ENCODE measurements at places on chromosomes 2 and 18.
A peak's percentile ranks its signal among the peaks of the same experiment; 100 is the strongest.

- DNase-seq, result no peak
Observed at GRCh38 chr2:100623930-100624329, 61.1 kb downstream of the PDCL3 start.

- DNase-seq, result no peak
Observed at GRCh38 chr2:231115651-231116050, 9.2 kb downstream of the HTR2B start.

GRCh38 chr2:31810200-31810917 lies 200.4 kb downstream of the MEMO1 start:
- no peak for DNase-seq

- DNase-seq, result no peak
Observed at GRCh38 chr18:59927246-59927825, 27.5 kb downstream of the PMAIP1 start.

DNA sequence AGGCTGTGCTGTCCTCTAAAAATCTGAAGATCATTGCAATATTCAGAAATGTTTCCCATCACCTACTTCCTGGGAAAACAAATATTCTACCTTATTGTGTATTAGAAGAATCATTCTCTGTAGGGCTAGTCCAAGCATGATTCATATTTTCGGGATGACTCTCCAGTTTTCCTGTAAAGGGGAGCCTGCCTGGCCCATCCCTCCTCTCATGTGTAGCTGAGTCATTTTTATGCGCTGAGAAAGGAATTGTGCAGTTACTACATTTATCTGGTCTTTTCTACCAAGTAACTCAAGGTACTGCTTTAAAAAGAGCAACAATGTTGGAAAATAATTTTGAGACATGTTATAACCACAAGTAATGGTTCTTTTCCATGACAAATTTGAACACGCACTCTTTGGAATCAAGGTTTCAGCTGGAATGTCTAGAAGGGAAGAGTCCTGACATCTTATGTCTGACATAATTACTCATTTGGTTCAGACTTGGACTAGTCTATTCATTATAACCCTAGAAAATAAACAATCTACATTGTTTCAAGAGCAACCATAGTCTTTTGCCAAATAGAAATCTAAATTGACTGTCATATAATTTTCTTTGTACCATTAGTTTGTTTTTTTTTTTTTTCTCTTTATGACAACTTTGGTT lies 6.6 kb downstream of the DSG3 start:
- peak; percentile 36 for DNase-seq

GRCh38 chr2:219573166-219573565 lies 1.1 kb downstream of the INHA start:
- DNase-seq, result no peak

- no peak for DNase-seq
Observed at GRCh38 chr2:55371376-55371775, 48.3 kb downstream of the CCDC88A start.

GRCh38 chr2:130241041-130241707 lies 42.9 kb upstream of the TUBA3E start:
- DNase-seq, result peak; percentile 70

DNA sequence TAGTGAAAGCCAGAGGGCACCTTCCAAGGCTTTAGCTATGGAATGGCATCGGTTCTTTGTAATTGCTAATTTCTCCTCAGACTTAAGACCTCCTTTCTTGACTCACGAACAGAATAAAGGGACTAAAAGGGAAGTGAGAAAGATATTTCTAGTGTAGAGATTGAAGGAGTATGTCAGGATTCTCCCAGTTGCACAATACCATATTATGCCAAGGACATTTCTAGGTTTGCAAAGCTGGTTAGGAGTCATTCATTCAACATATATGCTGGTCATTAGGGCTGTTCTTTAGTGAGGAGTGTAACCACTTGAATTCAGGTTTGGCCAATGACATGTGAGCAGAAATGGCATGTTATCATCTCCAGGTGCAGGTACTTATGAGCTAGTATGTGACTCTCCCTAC lies 7.4 kb downstream of the REEP1 start:
- no peak for DNase-seq

- DNase-seq, result no peak
Observed at GRCh38 chr18:13613591-13614501, 112.5 kb downstream of the FAM210A start.

GRCh38 chr2:42096869-42097591 lies 49.2 kb downstream of the PKDCC start:
- no peak for DNase-seq

- DNase-seq, result no peak
Observed at GRCh38 chr2:140657657-140658056, 1473.2 kb downstream of the LRP1B start.

GRCh38 chr2:128008074-128008672 lies 19.7 kb downstream of the SAP130 start:
- DNase-seq, result no peak

DNA sequence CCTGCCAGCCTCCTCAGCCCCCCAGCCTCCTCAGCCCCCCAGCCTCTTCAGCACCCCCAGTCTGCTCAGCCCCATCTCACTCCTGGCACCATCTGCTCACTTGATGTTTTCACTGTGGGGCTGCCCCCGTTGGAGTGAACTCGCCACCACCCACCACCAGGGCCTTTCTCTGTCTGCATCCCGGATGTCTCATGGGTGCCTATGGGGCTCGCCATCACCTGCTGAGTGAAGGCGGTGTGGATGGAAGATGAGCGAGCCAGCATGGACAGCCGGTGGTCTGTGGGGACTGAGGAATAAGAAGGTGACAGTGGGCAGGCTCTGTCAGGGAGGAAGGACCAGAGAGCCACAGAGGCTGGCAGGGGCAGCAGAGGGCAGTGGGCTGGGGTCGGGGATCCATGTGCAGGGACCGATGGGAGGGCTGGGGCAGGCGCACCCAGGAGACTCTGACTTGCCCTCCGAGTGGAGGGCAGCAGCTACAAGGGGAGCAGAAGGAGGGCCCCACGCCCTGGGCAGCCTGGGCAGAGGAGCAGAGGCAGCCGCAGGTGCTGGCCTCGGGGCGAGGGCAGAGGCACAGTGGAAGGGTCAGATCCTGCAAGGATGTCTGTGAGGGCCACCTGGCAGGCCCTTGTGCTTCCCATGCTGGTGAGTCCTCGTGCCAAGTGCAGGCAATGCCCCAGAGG lies 74.7 kb upstream of the ODC1 start:
- DNase-seq, result no peak

- no peak for DNase-seq
Observed at GRCh38 chr2:100655936-100656534, 93.2 kb downstream of the PDCL3 start.

DNA sequence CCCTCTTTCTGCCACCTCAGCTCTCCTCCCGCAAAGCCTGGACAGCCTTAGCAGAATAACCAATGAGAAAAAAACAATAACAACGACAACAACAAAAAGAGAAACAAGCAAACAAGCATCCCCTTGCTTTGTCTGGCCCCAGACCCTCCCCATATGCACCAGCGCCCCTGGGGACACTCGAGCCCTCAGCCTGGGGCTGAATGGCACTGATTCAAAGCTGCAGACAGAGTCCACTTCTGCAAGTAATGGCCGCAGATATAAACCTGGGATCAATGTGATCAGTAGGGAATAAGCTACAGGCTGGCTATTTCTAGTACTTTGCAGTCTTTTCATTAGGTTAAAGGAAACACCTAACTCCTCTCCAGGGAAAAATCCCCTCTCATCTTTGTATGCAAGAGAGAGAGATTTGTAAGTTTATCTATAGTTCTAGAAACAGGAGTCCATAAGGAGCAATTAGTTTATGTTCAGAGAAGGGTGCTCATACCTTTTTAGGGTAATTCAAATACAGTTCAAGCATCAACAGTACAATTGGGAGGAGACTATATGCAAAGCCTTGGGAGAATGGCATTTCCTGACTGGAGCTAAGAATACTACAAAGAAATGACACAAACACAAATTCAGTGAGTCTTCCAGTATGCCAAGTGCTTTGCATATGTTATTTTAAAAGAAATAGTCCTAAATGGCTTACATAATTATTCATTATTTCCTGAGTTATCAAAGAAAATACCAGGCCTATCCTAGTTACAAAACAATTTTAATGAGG lies 122.3 kb upstream of the DDX18 start:
- no peak for DNase-seq

DNA sequence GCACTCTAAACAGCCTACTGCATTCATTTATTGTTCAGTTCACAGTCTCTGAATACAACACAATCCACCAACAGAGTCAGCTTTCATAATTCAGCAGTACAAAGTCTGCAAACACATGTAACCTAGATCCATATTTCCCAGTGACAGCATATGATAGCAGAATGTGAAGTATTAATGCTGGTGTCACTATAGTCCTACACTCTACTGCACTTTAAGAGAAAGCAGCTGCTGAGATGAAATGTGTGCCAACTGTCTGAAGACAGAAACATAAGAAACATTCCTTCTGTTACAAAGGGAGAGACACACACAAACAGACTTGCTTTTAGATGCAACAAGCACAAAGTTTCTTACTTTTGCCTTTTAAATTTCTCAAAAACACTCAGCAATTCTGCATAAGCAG lies 441.8 kb downstream of the ZEB2 start:
- DNase-seq, result no peak

DNA sequence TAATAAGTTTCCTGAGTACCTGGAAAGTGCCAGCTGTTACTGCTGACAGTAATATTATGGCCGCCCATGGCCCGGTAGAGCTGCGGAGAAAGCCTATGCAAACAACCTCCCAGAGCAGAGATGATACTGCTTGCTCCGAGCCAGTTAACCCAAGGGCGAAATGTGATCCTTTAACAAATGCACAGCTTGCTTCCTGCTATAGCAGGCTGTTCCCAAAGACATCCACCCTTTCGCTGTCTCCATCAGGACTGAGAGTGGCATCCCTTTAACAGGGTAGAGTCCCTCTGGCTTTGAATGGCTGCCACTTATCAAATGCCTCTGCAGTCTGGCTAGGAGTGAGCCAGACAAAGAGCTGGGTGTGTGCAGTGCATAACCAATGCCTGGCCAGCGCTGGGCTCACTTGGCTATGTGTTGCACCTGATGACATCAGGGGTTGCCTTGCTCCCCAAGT lies 69.7 kb upstream of the DAPL1 start:
- peak; percentile 24 for DNase-seq

- DNase-seq, result no peak
Observed at GRCh38 chr2:237199577-237199976, 113.9 kb downstream of the COPS8 start.

DNA sequence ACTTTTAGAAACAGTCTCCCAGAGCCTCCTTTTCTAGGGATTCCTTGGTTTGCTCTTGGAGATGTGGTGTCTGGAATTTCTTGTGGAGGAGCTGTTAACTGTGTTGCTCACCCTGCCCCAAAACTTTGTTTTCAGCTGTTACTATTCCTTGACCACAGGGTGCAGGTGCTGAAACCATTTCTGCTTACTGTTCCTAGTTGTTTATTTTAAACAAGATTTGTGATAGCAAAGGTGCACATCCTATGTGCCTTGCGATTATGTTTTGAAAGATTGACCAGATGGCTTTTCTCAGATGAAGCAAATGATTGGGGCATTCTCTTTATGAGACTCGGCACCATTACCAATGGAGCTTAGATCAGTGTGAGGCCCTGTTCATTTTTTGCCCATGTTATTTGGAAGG lies 111.2 kb downstream of the RAB3GAP1 start:
- DNase-seq, result no peak

- no peak for DNase-seq
Observed at GRCh38 chr2:124908411-124908810, 883.3 kb downstream of the CNTNAP5 start.

- no peak for DNase-seq
Observed at GRCh38 chr2:142944264-142944663, 66.8 kb downstream of the KYNU start.

GRCh38 chr2:33528441-33528950 lies 52.0 kb downstream of the RASGRP3 start:
- DNase-seq, result no peak

DNA sequence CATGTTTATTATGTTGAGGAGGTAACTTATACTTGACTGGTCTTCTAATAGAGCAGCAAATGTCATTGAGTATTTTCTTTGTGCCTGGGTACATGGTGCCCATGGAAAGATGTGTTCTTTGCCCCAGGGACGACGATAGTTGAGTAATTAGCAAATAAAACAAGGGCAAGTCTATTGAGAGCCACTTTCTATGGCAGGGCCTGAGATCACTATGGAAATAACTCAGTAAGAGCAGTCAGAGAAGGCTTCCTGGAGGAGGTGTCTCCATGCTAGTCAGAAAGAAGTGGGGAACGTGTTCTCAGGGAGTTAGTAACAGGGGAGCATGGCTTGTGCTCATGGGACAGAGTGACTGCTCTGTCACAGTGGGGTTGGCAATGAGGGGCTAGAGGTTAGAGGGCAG lies 28.6 kb downstream of the CTIF start:
- no peak for DNase-seq

DNA sequence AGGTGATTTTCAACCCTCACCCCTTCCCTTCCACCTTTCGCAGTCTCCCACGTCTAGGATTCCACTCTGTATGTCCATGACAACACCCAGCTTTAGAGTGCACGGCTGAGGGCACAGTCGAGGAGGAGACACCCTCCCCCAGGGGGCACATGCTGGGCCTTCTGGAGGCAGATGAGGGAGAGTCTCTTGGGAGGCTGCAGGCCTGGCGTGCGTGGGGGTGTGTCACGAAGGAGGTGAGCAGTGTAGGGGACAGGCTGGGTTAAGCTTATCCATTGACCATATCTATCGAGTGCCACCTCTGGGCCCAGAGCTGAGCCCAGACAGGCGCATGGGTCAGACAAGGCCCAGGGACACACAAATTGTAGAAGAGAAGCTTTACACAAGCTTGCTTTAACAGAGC lies 18.8 kb downstream of the PROC start:
- DNase-seq, result no peak

- DNase-seq, result no peak
Observed at GRCh38 chr2:4174796-4175195, 471.4 kb downstream of the DCDC2C start.

- DNase-seq, result no peak
Observed at GRCh38 chr2:26725521-26725820, 32.9 kb downstream of the KCNK3 start.

DNA sequence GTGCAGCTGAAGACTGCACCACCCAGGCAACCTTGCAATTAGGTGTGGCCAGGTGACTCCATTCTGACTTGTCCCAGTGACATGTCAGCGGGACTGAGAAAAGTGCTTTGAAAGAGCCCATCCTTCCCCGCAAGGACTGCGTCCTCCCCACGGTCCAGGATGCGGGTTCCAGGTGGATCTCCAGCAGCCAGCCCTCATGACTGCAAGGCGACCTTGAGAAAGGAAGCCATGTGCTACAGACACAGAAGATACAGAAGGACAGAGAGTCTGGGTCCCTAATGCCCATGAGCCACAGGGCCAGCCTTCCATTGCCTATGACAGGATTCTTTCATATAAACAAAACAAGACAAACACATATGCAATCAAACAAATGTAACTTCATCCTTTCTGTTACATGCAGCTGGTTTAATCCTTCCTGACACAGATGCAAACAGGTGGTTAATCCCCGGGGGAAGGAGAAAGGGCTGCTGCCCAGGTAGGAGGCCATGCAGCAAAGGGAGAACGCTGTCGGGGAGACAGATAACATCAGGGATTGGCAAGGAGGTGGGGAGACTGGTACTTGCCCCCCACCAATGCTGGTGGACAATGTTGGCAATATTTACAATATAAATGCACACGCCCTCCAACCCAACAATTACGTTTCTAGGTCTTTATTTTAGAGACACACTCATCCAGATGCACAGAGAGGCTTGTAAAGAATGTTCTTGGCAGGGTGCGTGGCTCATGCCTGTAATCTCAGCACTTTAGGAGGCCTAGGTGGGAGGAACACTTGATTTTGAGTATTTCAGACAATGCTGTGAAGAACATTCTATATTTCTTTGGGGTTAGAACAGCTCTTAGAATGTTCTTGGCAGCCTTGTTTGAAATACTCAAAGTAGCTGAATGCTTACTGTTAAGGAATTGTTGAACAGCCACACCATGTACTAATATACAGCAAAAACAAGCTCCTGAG lies 64.8 kb downstream of the NCAPH start:
- DNase-seq, result no peak

GRCh38 chr2:2005915-2006314 lies 261.6 kb upstream of the PXDN start:
- DNase-seq, result no peak
